ENCODE measurements at places on chromosomes 12 and 14.

GRCh38 chr14:92144708-92145107 lies 22.9 kb downstream of the CPSF2 start:
- DNase-seq: no peak

GRCh38 chr12:14988035-14988434 lies 15.2 kb downstream of the PDE6H start:
- DNase-seq: no peak

DNA sequence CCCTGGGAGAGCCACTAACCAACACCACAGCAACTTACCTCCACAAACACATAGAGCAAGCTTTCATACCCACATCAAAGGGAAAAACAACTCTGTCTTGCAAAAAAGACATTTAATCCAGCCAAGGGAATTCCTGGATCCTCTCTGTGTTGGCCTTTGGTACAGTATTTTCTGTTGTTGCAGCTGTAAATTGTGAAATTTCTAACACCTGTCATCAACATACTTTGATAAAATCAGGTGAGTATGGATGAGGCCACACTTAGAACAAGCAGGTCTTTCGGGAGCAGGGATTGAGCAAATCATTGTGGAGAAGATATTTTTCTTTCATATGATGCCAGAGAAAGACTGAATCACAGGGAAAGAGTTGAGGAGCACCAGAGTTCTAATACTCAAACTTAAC lies 89.3 kb downstream of the SPTSSA start:
- no peak for DNase-seq

DNA sequence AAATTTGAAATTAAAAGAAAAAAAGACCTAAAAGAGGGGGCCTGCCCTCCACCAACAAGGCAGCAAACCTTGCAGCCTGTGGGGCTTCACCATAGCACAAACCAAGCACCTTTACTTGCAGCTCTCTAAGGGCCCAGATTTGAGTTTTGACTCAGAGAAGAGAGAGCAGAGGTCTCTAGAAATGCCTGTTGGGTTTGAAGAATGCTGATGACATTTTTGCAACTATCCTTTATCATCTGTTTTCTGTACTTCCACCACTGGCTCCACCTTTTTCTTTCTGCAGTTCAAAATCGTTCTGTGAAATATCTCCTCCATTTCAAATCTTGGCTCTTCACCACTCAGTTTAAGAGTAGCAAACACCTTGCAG lies 83.8 kb upstream of the HMGA2 start:
- no peak for DNase-seq

- peak; percentile 87 for DNase-seq
These were observed 2.0 kb downstream of the KHNYN start for GRCh38 chr14:24431569-24432258.

- no peak for DNase-seq
These were observed at the start of gene DEGS2 for GRCh38 chr14:100159094-100159864. Gene DEGS2, minus strand, starts transcription at chr14:100159645. Its CDS starts 58 bp downstream, at chr14:100159587.
